Frontal cortex (tissue), 4 donors: ENCODE measurements at places on chromosomes 1 and 21. TPM values are rescaled to one million over a fixed set of nuclear protein-coding genes. Genes with fewer than 3 reads are reported as not detected.

DNA sequence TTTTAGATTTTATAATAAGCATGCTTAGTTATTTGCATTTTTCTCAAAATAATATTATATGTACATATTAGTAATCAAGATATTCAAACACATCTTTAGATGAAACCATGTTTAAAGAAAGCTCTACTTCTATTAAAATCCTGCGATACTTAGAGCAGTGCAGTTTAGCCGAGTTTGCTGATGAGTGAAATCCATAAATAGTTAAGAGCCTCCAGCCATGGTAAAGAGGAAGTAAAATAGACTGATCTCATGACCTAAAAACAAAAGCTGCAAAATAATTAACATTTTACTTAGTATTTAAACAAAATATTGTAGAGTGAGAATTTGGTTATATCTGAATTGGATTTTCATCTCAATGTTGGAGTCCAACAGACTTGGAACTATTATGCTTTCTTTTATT is 147.4 kb upstream of the NRIP1 start:
- DNase-seq: no peak

GRCh38 chr1:221246628-221247415 is 367.6 kb downstream of the HLX start:
- DNase-seq: no peak

- no peak for DNase-seq
These were observed 18.2 kb downstream of the PLCH2 start for GRCh38 chr1:2494323-2494693.

Gene FCRL4
- total RNA-seq: not detected

Gene HIVEP3
- total RNA-seq: 12.6 TPM

Gene RPE65
- 0.41 TPM for total RNA-seq

Gene ACTN2
- total RNA-seq: 33.8 TPM
